ENCODE measurements at places on chromosomes 7 and 10.

- DNase-seq, result no peak
Measured at GRCh38 chr7:123305840-123306375, 106.1 kb upstream of the SLC13A1 start.

GRCh38 chr7:68505721-68506120 lies 1092.6 kb upstream of the AUTS2 start:
- DNase-seq, result no peak

GRCh38 chr10:56255298-56255697 lies 105.8 kb downstream of the ZWINT start:
- no peak for DNase-seq

DNA sequence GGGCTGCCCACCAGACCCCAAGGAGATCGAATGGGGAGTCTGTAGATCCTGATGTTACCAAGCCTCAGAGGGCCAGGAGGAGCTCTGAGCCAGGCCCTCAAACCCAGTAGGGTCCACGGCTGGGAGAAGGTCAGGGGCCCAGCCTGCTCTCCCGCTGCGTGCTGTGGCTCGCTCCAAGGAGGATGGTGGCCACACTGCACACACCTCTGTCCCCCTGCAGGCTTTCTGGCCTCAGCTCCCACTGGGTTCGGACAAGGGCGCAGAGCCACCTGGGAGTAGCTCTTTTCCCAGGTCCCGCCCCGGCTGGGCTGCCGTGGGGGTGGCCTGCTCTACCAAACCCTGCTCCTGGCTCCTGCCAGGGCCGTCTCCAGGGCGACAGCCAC lies 175.8 kb downstream of the ZNF248 start:
- no peak for DNase-seq

DNA sequence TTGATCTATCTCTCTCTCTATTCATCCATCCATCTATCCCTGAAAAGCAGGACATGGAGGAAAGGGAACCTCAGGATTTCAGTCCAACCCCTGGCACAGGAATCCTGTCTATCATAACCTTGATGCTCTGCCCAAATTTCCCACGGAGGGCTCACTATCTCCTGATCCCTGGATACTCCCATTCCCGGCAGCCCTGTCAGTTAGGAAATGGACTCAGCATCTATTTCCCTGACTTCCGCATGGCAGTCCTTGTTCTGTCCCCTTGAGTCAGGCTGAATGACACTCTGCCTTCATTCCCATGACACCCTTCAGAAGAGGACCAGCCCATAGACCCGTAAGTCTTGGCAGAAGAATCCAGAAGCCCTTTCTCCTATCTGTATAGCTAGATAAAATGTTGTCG lies 77.7 kb downstream of the VWA2 start:
- no peak for DNase-seq
